ENCODE measurements at places on chromosomes 11 and 22.

GRCh38 chr11:59368238-59369022 lies 9.7 kb downstream of the OR5AN1 start:
- DNase-seq: no peak

DNA sequence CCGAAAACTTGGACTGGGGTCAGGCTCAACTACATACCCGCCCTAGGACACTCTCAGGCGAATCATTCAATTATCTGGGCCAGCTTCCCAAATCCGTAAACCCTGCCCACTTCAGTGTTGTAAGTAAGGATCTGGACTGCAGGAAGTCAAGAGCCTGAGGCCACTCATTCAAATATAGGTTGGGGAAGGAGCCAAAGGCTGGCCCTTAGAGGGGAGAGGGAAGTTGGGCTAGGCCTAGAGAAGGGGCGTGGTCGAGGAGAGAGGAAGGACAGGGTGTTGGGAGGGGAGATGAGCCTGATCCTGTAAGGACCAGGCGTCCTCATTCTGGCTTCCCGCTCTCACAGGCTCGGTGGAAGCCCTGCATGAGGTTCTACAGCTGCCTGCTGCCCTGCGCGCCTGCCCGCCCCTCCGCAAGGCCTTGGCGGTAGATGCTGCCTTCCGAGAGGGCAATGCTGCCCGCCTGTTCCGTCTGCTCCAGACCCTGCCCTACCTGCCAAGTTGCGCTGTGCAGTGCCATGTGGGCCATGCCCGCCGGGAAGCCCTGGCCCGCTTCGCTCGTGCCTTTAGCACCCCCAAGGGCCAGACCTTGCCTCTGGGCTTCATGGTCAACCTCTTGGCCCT lies 3.0 kb downstream of the SAC3D1 start:
- DNase-seq: no peak

DNA sequence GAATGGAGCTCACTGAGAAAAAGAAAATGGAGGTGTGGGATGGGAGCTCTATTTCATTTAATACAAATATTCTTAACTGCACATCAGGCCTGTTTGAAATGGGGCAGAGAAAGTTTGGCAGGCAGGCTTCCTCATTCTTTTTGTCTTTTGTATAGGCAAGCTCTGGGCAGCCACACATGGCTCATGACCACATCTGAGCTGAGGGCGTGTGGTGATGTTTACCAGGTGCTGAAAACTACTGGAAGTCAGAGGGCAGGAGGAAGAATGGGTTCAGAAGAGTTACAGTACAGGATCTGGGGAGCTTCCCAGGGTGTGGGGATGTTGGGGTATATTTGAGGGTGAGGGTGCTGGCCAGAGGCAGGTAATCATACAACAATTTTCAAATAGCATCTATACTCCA lies 66.3 kb upstream of the NAV2 start:
- no peak for DNase-seq

GRCh38 chr22:47158457-47158856 lies 396.0 kb downstream of the TBC1D22A start:
- DNase-seq: no peak

DNA sequence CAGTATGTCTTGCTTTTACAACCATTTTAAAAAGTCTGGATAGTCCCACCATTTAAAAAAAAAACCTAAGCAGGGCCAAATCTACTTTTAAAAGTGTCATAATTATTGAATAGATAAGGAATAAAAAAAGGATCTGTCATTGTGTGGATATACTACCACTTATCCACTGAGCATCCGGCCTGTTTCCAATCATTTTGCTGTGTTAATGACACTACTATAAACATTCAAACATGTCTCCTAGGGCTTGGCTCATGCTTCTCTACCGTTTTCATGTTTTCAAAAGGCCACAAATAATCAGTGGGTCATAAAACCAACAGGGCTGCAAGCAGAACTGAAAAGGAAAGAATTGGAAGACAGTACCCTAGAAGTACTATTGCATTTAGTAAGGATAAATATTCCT lies 12.5 kb upstream of the C22orf39 start:
- DNase-seq: no peak

- DNase-seq: no peak
These were observed 90.7 kb upstream of the RAG2 start for GRCh38 chr11:36688571-36689291.

GRCh38 chr11:61978703-61979661 lies 11.5 kb upstream of the FTH1 start:
- DNase-seq: peak; percentile 67

GRCh38 chr11:119806064-119806915 lies 77.3 kb upstream of the NECTIN1 start:
- no peak for DNase-seq

Data from dermis blood vessel endothelial cell (primary cell).